Psoas muscle (tissue), 8 donors: ENCODE measurements at places on chromosomes 3 and 15. TPM values are rescaled to one million over a fixed set of nuclear protein-coding genes. Genes with fewer than 3 reads are reported as not detected.

The DPPA2 gene
- not detected for total RNA-seq

The MUC20 gene
- total RNA-seq: 3.9 TPM

The BMF gene
- 2.6 TPM for total RNA-seq

The VWA5B2 gene
- total RNA-seq: not detected

The B3GALNT1 gene
- 0.69 TPM for total RNA-seq

The KLHL40 gene
- 923 TPM for total RNA-seq

The COL7A1 gene
- total RNA-seq: 5.1 TPM

The SLC22A13 gene
- 0.62 TPM for total RNA-seq

The MESP1 gene
- 12.2 TPM for total RNA-seq

The LRRN1 gene
- 7.6 TPM for total RNA-seq

The ASB14 gene
- total RNA-seq: 6.5 TPM

The FBLN2 gene
- 24.9 TPM for total RNA-seq

The CPLX3 gene
- total RNA-seq: not detected

The ROBO2 gene
- total RNA-seq: 0.19 TPM

The TMC3 gene
- not detected for total RNA-seq

The RAB43 gene
- total RNA-seq: 1.6 TPM

The SERPINI2 gene
- not detected for total RNA-seq

The OR5AC2 gene
- total RNA-seq: not detected

The ZPLD1 gene
- total RNA-seq: not detected

The KLF13 gene
- 26.0 TPM for total RNA-seq

The CCNL1 gene
- total RNA-seq: 51.3 TPM

The CHRD gene
- total RNA-seq: 5.2 TPM

The PEX5L gene
- total RNA-seq: not detected

The C2CD4A gene
- total RNA-seq: 2.3 TPM

The ERICH6 gene
- not detected for total RNA-seq

The CFAP161 gene
- 0.28 TPM for total RNA-seq

The GOLGA8Q gene
- total RNA-seq: not detected

The ATP2B2 gene
- 4.3 TPM for total RNA-seq

The TJP1 gene
- total RNA-seq: 48.7 TPM

The CPEB1 gene
- total RNA-seq: 4.6 TPM

The PAQR9 gene
- 2.2 TPM for total RNA-seq

The USP8 gene
- 30.7 TPM for total RNA-seq

The PCBP4 gene
- total RNA-seq: 118 TPM

The TGM5 gene
- total RNA-seq: not detected

The SLCO2A1 gene
- total RNA-seq: 4.6 TPM

The LINGO1 gene
- total RNA-seq: 0.25 TPM

The CGNL1 gene
- 0.37 TPM for total RNA-seq

The MORC1 gene
- not detected for total RNA-seq

The LMAN1L gene
- total RNA-seq: 0.66 TPM

The FRMD4B gene
- 4.0 TPM for total RNA-seq

The LMCD1 gene
- 411 TPM for total RNA-seq

The TMPRSS7 gene
- not detected for total RNA-seq

The CHRFAM7A gene
- 0.43 TPM for total RNA-seq

The CHST14 gene
- 5.3 TPM for total RNA-seq

The TMOD2 gene
- total RNA-seq: 2.1 TPM

The ZNF774 gene
- 9.8 TPM for total RNA-seq

The DNAH12 gene
- total RNA-seq: 0.05 TPM

The KBTBD13 gene
- total RNA-seq: 1.8 TPM

The GPR156 gene
- total RNA-seq: 0.43 TPM

The SATB1 gene
- total RNA-seq: 53.2 TPM

The STARD9 gene
- total RNA-seq: 2.2 TPM

The DZIP3 gene
- total RNA-seq: 7.6 TPM
